Common myeloid progenitor, CD34-positive (primary cell): ENCODE measurements at places on chromosomes 4 and X.

DNA sequence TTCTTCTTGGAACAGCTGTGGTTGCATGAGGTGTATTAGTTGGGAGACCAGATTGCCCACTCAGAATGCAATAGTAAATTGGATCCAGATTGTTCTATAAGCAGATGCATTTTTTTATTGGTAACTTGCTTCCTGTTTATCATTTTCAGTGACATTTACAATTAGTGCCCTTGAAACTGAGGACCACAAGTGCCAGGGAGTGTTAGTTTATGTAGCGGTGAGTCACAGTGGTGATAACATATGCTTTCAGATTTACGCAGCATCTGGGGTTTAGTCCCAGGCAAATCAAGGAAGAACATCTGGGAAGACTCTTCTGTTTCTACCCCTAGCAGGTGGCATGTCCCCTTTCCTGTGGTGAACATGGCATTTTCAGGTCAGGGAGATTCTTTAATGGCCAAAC is 24.1 kb downstream of the FRMPD4 start:
- DNase-seq: no peak

DNA sequence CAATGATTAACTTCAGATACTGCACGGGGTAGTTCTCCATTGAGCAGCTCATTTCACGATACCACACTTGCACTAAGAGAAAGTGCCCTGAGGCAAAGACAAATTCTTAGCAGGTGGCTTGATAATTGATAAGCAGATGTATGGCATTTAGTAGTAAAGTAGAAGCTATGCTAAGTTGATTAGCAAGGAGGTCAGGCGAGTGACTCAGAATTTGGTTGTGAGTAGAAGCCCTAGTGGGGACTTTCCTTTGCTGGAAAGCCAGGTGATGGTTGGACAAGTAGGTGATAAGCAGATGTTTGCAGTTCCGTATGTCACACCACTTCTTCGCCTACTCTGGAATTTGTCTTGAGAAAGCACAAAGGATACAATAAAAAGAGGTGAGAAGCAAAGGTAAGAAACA is 58.7 kb downstream of the TLL1 start:
- no peak for DNase-seq

DNA sequence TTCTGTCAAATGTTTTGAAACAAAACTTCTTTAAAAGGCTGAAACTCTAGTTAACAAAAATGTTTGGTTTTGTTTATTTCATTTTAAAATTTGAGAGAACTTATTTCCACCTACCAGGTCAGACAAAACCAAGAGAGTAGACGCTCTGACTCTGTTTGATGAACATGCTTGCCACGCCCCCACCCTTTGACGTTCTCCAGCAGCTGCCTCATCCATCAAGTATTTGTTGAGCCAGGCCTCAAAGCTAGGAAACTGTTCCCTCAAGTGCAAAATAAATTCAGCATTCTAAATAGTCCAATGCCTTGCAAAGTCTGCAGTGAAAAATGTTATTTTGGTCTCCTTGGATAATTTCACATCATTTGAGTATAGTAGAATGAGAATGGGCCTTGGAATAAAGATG is 121.6 kb downstream of the GUCY2F start:
- DNase-seq: no peak

DNA sequence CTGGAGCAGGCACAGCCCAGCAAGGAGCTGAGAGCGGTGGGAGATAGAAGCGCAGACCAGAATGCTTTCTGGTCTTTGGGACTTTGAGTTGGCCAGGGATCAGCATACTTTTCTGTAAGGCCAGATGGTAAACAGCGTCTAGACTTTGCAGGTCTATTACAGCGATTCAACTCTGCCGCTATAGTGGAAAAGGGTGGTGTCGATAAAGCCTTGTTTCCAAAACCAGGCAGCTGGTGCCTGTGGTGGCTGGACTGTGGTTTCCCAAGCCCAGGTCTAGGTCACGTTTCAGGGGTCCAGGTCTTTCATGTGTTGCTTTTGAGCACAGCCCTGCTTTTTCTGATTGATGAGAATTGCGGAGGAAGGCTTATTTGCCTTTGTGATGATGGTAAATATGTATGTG is 40.1 kb downstream of the HTT-AS start:
- no peak for DNase-seq

GRCh38 chr4:141473026-141473540 is 163.3 kb upstream of the IL15 start:
- no peak for DNase-seq

- DNase-seq: no peak
Observed at GRCh38 chr4:107896158-107896645, 35.1 kb upstream of the CYP2U1 start.
